AG09319 (cell line): ENCODE measurements at places on chromosomes 7 and 10.

- DNase-seq = no peak
Measured at GRCh38 chr7:130622866-130623265, 45.7 kb downstream of the COPG2 start.

DNA sequence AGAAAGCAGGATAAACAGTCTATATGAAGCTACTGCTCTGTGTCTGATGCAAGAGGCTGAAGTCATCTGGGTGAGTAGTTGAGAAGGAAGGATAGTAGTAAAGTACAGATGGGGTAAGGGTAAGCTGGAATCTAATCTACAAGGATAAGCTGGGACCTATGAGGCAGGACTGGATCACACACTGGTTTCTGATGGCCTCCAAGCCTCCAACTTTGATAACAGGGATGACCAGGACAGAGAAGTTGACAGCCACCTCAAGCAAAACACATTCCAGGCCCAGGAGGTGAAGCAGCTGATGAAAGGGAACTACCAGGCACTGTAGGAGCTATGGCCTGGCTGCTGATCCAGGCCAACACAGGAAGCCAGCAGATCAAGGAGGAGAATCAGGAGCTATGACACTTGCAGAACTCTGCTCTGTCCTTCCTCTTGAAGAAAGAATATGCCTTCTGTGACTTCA is 278.1 kb upstream of the TMEM229A start:
- no peak for DNase-seq

DNA sequence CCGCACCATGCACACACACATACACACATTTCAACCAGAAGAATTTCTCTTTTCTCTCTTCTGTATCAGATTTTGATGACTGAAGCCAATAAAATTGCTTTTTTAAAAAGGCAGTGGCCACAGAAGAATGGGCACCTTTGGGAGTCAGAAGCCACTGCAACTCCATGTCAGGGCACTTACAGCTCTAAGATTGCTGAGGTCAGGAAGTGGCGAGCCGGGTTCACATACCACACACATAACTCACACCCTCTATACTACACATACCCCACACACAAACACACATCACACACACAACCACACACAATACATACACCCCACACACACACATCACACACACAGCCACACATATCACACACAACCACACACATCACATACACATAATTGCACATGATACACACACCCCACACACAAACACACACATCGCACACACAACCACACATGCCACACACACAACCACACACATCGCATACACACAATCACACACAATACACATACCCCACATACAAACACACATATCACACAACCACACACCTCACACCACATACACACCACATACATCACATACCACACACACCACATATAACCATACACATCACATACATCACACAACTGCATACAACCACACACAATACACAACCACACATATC is 31.2 kb downstream of the GPRIN2 start:
- DNase-seq = peak; percentile 29

DNA sequence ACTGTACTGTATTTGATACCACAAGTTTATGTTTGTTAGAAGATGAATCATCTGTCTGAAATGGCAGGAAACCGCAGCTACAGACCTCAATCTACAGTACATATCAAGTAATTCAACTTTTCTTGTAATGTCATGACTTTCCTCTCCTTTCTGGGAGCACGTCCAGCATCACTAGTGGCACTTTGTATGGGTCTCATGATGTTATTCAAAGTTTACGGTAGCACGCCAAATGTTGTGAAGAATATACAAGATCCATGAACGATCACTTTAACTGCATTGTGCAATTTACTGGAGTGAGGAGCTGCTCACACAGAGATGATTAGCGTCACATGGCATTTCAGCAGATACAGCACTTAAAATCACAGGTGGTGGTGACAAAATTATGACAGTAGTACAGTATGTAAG is 257.8 kb upstream of the GNAI1 start:
- DNase-seq = peak; percentile 60

- no peak for DNase-seq
Measured at GRCh38 chr7:45122975-45123860, 11.7 kb upstream of the TBRG4 start.

- DNase-seq = no peak
Measured at GRCh38 chr10:23436983-23437382, 1.9 kb upstream of the OTUD1 start.

DNA sequence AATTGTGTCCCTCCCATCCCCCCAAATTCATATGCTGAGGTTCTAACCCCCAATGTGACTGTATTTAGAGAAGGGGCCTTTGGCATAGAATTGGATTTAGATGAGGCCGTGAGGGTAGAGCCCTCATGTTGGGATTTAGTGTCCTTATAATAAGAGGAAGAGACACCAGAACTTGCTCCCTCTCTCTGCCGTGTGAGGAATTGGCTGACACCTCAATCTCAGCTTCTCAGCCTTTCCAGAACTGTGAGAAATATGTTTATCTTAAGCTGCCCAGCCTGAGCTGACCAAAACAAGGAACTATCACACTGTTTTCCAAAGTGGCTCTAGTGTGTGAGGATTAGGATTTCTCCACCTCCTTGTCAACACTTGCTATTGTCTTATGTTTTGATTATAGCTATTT is 400.0 kb upstream of the FZD8 start:
- DNase-seq = no peak

GRCh38 chr7:112176693-112177415 is 29.3 kb downstream of the DOCK4 start:
- DNase-seq = no peak

DNA sequence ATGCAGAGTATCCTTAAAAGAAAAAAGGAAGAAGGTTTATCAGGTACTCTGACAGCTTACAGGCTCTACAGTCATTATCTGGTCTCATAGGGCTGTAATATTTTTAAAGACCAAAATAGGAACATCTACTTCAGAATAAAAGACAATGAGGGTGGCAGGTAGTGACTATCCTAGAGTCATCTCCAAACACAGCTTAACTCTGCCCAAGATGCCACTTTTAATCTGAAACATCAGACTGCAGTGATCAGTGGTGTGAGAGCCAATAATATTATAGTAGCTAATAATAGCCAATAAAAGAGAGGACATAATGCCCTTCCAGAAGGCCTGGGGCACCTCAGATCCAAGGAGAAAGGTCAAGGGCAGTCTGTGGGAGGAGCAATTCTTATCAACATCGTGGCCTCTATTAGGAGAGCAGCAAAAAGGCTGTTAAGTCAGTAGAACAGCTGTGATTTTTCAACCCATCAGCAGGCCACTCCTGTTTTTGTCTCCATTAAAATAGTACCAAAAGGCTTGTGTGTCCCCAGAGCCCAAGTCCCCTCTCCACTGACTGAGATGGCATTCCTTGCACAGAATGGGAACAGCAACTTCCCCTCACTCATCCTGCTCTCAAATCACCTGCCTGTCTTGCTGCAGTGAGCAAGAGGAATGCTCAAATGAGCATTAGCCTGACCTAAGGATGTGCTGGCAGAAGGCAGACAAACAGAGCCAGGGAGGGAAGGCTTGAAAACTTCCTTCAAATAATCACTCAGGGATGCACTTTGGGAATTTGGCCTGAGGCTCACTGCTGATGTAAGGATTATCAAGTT is 20.7 kb upstream of the SPOCK2 start:
- no peak for DNase-seq

GRCh38 chr7:134548877-134549276 is at the start of gene AKR1B15:
Gene AKR1B15, plus strand, starts transcription at chr7:134549110. Its CDS starts 15,510 bp downstream, at chr7:134564620.
- DNase-seq = no peak

GRCh38 chr10:99292159-99292558 is 37.0 kb upstream of the CNNM1 start:
- peak; percentile 24 for DNase-seq

GRCh38 chr10:14891151-14891550 is 12.5 kb downstream of the SUV39H2 start:
- DNase-seq = no peak

DNA sequence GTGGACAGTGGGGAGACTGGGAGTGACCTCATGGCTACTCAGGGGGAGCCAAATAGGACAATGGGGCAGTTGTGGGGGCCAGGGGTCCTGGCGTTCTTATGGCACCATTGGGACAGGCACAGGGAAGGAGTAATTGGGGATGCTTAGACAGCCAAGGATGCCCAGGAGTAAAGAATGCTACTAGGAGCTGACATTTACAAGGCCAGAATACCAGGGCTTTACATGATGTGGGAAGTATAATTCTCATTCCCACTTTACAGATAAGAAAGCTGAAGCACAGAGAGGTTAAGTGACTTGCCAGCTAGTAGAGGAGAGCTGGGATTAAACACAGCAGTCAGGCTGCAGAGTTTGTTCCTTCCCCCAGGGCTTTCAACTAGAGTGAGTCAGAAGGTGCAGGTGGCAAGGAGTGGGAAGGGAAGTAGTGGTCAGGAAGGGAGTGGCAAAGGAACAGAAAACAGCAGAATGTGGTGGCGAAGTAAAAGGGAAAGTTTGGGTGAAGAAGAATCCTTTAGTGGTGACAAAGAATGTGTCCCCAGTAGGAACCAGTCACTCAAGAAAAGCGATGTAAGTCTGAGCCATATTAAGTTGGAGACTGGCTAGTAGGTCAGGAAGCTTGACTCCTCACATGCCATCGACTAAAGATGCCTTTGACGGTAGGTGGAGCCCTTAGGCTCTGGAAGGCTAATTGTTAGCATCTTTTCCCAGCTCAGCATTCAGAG is 32.8 kb downstream of the CPVL start:
- DNase-seq = no peak

DNA sequence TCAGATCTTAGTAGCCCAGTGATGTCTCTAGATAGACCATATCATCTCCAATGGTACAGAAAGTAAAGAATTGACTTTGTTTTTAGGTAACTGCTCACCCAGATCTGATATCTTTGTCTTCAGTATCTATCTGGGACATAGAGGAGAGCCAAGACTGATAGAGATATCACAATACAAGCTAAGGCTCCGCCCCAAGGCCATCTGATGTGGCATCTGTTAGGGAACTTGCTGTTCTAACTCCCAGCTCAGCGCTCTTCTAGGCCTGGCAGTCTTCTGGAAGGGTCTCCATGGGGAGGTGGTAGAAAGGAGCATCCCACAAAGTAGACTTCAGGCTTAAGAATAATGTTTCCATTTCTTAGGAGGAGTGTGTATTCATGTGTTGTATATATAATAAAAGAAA is 88.4 kb upstream of the SAMD8 start:
- DNase-seq = no peak

DNA sequence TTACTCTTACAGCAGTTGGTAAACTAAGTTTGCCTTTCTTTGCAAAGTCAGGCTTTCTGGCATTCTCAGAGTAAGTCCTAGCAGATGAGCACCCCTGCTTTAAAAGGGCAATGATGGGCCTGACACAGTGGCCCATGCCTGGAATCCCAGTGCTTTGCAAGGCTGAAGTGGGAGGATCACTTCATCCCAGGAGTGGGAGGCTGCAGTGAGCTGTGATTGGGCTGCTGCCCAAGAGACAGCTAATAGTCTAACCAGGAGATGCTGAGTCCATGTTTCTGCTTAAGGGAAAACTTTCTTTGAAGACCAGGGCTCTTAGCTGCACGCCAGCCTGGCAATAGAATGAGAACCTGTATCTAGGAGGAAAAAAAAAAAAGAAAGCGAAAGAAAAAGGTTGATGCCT is 100.2 kb upstream of the MPP7 start:
- DNase-seq = no peak

DNA sequence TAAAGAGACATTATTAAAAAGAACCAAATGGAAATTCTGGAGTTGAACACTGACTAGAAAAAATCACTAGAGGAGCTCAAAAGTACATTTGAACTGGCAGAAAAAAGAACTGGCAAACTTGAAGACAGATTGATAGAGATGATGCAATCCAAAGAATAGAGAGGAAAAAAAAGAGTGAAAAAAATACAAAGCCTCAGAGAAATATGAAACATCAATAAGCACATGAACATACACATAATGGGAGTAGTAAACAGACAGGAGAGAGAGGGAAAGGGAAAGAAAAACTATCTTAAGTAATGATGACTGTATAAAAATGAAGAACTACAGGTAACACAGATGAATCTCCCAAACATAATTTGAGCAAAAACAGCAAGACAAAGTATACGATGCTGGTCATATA is 61.1 kb downstream of the CNOT4 start:
- DNase-seq = no peak

- DNase-seq = no peak
Measured at GRCh38 chr7:50733552-50733951, 49.1 kb downstream of the GRB10 start.

DNA sequence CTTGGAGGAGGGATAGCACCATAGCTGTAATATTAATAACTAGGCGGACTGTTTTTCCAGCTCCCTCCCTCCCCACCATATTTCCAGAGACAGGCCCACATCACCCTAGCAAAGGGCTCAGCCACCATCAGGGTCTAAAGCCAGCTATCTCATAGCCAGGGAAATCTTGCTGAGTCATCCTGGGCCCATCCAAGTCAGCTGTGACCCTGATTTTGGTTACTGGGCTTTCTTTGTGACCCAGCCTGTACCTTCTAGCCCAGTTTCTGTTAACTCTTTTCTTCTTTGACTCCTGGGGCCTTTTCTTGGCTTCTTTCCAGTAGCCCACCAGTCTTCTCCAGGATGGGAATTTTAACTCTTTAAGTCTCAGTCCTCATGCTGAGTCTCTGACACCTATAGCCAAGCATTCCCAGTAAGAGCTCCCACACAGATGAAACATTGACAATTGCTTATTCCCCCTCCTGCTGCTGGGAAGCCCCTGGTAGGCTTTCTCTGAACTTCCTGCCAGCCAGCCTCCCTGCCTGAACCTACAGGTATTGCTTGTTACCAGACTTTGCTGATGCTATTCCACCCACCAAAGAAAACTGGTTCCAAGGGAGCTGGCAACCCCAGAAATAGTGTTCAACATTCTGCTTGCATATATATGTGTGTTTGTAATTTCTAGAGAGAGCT is 34.8 kb upstream of the ADO start:
- DNase-seq = no peak

DNA sequence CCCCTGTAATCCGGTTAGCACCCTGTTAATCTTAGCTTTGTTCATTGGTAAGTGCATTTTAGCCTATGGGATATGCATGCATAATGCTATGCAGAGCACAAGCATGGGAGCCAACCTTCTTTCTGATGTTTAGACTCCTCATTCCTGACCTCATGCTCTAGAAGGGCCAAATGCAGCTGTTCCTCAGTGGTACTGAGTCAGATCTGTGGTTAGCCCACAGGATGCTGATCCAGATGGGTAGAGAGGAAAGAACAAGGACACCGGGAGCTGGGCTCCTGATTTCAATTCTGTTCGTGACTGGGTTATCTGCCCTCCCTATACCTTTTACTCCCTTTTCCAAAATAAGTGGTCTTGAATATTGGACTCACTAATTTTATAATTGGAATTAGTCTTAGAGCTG is 31.7 kb upstream of the C10orf90 start:
- DNase-seq = no peak
